HTR-8/SVneo (cell line): ENCODE measurements at places on chromosomes 7 and 10.

DNA sequence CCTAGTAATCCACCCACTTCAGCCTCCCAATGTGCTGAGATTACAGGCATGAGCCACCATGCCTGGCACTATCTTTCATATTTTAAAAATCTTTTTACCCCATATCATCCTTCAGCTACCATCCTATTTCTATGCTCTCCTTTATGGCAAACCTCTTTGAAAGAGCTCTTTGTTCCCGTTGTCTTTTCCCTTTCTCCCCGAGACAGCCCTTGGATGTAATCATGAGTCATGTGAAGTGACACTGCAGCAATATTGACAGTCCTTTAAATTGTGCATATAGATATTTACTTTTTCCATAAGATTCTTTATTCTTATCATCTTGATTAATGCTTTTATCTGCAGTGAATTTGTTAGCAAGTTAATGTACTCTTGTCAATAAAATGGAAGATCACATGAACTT, 286.6 kb downstream of the ANKRD7 start:
- DNase-seq, result no peak

DNA sequence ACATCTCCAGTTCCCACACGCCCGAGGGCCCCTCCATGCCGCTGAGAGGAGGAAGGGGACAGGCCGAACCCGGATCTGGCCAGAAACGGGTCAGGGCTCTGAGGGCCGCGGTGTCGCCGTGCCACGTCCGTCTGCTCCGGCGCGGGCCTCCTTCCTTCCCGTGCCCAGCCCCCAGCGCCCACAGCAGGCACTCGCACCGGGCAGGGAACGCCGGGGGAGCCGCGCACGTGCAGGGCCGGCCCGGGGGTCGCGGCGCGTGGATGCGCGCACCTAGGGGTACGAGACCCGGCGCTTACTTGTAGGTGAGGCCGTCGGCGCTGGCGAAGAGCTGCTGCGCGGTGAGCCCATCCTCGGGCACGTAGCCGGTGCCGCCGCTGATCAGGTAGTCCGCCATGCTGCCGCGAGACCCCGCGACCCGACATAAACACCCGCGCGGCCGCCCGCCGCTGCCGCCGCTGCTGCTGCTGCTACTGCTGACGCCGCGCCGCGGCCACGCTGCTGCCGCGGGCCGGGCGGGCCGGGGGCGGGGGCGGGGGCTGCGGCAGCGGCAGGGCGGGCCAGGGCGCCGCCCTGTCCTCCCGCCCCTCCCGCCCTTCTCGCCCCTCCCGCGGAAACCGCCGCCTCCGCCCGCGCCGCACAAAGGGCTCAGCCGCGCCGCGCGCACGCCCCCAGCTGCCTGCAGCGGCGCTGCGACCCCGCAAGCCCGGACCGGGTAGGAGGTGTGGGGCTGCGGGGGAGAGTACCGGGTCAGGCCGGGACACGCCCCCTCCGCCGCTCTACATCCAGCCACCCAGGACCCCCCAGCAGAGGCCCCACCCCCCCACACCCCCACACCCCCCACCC, 4.1 kb downstream of the IMPDH1 start:
- DNase-seq, result no peak

DNA sequence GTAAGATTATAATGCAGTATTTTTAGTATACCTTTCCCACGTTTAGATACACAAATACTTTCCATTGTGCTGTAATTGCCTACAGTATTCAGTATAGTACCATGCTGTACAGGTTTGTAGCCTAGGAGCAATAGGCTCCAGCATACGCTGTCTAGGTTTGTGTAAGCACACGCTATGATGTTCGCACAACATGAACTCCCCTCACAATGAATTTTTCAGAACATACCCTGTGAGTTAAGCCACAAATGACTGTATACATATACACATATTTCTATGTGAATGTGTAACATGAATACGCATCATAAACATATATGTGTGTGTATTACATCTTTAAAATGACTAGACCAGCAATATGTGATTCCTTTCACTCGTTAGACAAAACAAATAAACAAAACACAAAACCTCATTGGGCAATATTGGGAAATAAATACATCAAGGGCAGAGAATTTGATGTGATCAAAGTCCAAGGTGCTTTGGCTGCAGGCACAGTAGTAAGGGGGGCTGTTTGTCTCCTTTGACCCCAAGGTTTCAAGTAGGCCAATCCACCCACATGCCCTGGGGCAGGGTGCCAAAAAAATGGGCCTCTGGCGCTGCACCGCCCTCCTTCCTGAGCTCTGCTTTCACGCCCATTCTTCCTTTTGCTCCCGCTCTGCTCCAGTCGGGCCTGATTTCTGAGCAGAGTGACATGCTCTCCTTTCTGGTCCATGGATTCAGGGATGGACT, 33.9 kb downstream of the CHN2 start:
- no peak for DNase-seq

GRCh38 chr7:129569811-129570215, 41.7 kb upstream of the NRF1 start:
- DNase-seq, result peak; percentile 57

- no peak for DNase-seq
Measured at GRCh38 chr10:47045331-47045861, 134.2 kb downstream of the PTPN20 start.

DNA sequence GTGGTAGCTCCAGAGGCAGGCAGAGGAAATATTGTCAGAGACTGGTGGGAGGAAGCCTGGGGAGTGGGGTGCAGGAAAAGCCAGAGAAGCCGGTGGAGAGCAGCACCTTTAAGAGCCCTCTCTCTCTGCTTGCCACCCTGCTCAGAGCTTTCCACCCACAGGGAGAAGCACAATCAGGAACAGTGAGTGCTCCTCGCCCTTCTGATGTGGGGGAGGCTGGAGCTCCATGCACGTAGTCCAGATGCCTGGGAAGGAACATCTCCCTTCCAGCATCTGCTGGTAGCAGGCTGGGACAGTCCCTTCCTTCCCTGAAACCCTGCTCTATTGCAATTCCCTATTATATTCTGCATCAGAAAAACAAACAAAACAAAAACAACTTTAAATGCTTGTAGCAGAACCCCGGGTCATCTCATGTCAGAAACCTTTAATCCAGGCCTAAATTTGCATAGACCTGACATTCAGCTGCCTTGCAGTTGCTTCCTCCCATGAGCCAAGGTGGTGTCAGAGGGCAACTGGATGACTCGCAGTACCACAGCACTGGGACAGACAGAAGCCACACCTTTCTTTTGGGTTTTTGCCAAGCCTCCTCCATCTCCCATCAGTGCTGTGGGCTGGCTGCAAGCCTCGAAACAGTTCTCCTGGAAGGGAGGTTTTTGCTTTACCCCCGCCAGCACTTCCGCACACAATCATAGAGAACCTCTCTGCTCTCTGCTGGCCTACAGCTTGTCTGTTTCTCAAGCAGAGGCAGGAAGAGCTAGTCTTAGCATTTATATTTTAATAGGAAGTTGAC, 13.1 kb downstream of the AVPI1 start:
- no peak for DNase-seq

- no peak for DNase-seq
Measured at GRCh38 chr10:5575144-5575481, 50.4 kb downstream of the CALML3 start.

DNA sequence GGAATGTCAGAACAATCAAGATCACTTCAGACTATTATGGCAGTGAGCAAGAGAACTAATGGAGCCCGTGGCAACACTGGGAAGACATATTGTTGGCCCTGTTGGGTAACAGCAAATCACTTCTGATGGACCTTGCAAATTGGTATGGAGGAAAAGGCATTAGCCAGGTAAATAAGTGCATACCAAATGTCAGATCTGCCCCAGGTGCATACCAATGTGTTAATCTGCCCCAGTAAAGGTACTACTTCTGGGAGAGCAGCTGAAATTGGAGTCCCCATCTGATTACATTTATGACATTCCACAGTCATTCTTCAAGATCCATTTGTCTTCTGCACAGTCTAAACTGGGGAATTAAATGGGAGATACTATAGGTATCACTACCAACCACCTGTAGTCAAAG, 3.7 kb upstream of the SGMS1 start:
- no peak for DNase-seq

DNA sequence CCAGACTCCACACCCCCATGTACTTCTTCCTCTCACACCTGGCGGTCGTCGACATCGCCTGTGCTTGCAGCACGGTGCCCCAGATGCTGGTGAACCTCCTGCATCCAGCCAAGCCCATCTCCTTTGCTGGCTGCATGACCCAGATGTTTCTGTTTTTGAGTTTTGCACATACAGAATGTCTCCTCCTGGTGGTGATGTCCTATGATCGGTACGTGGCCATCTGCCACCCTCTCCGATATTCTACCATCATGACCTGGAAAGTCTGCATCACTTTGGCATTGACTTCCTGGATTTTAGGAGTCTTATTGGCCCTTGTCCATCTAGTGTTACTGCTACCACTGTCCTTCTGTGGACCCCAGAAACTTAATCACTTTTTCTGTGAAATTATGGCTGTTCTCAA, 4.8 kb downstream of the OR2A25 start:
- DNase-seq, result no peak

DNA sequence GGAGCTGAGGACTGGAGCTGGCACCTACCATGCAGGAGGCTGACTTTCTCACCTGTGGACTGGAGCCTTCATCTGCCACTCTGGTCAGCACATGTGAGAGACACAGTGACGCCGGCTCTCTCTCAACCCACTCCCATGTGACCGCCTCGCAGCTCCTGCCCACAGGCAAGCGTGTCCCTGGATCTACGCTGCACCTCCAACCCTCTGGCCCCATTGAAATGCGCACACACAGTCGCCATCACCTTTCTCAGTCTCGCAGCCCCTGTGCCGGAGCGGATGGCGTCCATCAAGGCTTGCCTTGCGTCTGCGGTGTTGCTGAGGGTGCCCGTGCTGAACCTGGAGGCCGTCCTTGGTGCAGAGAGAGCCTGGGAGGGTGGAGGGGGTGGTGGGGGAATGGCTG, 242.2 kb upstream of the GRB10 start:
- DNase-seq, result no peak

GRCh38 chr7:71350680-71351079, 218.7 kb downstream of the GALNT17 start:
- DNase-seq, result no peak

DNA sequence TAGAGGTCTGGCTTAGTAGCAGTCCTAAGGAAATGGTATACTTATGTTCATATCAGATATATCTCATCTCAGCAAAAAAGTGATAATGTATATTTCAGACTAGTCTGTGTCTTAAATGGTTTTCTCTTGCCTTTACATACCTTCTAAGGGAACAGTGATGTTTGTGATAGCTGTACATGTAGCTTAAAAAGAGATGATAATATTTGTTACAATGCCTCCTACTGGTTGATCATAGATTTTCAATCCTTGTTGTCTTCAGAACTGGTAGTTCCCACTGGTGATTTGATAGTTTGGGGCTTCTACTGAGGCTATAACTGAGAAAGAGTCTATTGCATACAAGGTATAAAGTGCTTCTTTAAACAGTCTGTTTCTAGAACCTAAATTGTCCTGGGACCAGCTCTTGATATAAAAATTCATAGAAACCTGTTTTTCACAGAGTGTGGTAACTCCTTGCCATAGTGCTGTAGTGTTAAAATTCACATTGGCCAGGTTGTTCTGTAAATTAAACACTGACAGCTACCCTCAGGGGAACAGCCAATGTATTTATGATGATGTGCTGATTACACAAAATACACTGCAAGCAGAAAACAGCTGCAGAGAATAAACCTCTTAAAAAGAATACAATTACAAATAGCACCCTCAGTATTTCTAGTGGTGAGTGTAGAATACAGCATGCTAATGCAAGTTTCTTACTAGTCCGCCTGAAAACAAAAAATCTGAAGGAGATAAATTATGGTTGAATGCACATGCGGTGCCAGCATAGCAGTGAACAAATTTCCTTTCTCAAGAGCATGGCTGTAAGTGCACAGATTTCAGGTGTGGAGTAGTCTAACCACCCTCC, 90.3 kb downstream of the BTRC start:
- DNase-seq, result no peak

DNA sequence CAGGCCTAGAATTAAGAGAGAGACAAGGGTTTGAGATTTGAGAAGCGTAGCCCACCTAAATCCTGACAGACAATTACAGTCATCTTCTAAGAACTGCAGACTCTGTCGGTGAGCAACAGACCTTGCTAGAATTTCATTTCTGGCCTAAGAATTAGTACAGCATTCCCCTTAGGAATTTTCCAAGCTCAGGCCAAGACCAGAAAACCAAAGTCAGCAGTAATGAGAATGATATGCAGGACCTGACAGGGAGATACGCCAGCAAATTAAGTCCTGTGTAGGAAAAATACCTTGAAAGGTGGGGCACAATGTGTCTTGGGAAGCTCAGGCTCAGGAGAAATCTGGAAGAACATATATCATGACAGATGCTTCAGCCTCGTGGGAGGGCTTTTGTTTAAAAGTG, 52.7 kb upstream of the HERPUD2 start:
- DNase-seq, result no peak

DNA sequence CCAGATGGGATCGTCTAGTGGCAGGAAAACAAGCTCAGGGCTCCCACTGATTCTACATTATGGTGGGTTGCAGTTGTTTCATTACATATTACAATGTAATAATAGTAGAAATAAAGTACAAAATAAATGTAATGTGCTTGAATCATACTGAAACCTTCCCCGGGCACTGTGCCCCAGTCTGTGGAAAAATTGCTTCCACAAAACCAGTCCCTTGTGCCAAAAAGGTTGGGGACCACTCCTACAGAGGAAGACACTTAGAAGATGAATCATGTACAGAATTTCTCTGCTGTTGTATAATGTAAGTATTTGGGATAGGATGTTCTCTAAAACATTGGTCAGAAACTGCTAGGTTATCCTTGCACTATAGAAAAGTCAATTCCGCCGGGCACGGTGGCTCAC, 11.3 kb upstream of the PHYH start:
- DNase-seq, result no peak

GRCh38 chr7:1046722-1047679, 2.7 kb downstream of the GPR146 start:
- DNase-seq, result no peak

DNA sequence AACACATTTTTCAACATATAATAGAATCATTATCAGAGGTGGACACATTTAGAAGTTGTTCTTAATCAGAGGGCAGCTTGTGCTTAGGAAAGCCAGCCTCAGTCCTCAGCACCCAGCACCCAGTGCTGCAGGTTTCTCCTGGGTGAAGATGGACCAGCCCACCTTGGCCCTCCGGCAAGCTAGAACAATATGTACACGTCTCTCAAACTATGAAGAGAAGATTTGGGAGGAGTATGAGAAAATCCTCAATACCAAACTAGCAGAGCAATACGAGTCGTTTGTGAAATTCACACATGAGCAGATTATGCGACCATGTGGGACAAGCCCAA, 13.5 kb upstream of the RALA start:
- DNase-seq, result no peak

DNA sequence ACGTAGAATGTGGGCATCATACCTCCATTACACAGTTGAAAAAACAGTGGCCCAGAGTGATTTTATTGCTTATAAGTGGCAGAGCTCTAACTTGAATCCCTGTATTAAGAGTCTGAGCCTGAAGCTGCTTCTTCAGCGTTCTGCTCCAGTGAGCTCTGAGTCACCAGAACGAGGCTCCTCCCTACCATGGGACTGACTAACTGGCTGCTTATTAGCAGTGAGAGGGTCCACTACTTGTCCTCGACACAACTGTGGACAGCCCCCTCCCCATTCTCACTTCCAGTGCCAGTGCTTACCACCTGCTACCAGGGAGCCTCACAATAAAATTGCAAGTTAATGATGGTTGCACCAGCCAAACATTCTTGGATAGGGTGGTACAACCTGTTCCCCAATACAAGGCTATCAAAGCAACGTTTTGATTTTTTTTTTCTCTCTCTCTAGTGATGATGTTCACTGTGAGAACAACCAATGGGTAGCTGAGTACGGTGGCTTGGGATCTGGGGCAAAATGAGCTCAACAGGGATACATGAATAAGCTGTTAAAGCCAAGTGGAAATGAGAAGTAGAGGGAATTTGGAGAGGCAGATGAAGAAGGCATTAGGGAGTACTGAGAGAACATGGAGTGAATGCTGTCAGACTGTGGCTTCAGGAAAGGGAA, 2.7 kb upstream of the NRG3 start:
- DNase-seq, result no peak
